Central memory CD8-positive, alpha-beta T cell (primary cell): ENCODE measurements at places on chromosomes 6 and 20.

DNA sequence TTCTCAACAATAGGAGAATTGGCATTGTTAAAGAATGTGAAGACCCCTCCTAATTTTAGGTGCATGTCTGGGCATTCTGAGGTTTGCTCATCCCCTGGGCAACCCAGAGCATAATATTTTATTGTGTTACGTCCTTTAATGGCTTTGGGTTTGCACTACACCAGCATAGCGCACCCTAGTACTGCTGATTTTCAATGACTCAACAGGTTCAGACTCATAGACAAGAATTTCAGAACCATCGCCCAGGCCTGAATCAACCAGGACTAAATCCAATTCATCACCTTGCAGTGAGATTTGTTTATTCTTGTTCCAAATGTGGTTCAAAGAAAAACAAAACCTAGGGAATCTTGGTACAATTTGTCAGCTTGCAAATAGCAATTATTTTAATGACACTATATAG, 137.8 kb upstream of the PHACTR1 start:
- no peak for DNase-seq
- H3K4me1 ChIP-seq = no peaks in the 10 kb centered on the region
- no peaks in the 10 kb centered on the region for H3K36me3 ChIP-seq
- no peak overlapping the region for H3K27ac ChIP-seq

DNA sequence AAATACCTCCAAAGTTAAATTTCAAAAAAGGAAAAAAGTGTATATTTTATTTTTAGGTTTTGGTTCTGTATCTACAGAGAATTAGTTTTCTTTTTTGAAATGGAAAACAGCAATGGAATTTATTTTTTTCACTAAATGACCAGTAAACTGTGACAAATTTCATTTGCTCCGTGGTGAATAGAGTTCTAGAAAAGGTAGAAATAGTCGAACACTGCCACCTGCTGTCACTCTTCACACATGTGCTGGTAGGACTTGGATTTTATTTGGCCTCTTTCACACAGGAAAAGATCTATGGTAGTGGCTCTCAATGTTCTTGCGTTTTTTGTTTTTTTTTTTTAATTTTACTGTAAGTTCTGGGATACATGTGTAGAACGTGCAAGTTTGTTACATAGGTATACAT, 312.5 kb downstream of the EYA4 start:
- H3K27me3 ChIP-seq = peaks cover 10% of the 10 kb centered on the region
- no peaks in the 10 kb centered on the region for H3K36me3 ChIP-seq
- no peaks in the 10 kb centered on the region for H3K4me1 ChIP-seq

- H3K36me3 ChIP-seq = no peaks in the 10 kb centered on the region
- H3K4me1 ChIP-seq = no peaks in the 10 kb centered on the region
- H3K4me3 ChIP-seq = no peak overlapping the region
- H3K27ac ChIP-seq = no peak overlapping the region
Observed at GRCh38 chr20:42074944-42075343, 456.8 kb upstream of the CHD6 start.

DNA sequence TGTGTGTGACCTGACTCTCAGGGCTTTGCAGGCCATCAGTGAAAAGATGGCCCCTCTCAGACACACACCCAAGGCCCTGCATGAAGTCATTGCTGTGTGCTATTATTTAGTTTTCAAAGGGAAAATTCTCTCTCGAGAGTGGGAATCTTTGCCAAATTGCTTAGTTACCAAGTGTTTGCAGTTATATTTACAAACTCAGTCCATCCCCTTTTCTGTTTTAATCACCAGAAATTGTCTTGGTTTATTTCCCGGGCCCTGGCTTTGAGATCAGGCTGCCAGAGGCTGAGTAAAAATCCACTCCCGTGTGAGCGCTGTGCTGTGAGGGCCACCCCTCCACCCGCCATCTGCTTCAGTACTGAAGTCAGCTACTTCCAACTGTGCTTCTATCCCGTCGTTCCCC, 163.1 kb downstream of the SOD2 start:
- H3K36me3 ChIP-seq = peaks cover 2% of the 10 kb centered on the region
- H3K4me3 ChIP-seq = no peak overlapping the region
- DNase-seq = no peak
- H3K27me3 ChIP-seq = peaks cover 57% of the 10 kb centered on the region
- no peaks in the 10 kb centered on the region for H3K4me1 ChIP-seq

DNA sequence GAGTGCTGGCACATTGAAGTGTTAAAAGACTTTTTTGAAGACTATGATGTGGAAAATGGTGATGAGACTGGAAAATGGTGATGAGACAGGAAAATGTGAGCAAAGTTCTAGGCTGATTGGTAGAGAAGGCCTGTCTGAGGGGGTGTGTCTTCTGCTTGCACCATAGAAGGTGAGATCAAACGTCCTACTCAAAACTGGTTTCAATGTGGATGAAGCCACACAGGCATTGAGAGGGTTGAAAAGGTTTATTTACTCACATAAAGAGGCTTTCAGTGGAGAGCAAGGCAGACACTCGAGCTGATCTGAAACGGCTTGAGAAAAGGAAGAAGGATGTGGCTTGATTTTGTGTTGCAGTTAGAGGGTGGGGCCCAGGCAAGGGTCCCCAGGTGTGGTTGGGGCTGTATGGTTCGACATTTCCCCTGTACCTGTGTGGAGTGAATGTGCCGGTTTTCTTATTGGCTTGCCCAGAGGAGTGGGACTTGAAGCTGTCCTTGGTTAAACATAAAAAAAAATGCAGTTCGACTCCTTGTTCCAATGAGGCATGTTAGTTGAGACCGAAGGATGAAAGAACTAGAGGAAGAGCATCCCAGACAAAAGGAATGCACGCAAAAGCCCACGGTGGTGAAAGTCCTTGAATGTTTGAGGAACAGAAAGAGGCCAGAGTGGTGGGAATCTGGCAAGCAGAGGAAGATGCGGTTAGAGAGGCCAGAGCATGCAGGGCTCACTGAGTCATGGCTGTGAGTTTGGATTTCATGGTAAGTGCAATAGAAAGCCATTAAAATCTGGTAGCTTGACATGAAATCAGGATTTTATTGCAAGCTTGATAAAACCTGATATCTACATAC, 172.3 kb downstream of the EPM2A start:
- DNase-seq = no peak
- H3K36me3 ChIP-seq = no peaks in the 10 kb centered on the region
- no peak overlapping the region for H3K4me3 ChIP-seq
- no peaks in the 10 kb centered on the region for H3K4me1 ChIP-seq
